ENCODE measurements at places on chromosomes 4 and X.
A peak's percentile ranks its signal among the peaks of the same experiment; 100 is the strongest.

DNA sequence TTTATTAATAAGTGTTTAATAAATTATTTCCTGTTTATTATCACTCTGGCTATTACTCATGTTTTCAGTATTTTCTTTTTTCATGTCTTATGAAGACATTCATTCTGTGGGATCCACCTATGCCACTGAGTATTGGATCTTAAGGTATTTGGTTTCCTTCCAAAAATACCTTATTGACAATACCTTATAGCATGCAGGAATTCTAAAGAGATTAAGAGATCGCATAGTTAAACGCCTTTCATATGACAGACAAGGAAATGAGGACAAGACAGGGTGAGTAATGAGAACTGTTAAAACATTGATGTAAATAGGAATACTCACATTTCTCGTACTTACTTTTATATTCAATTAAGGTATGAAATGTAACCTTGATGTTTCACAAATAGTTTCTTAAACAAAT is 38.2 kb upstream of the TMPRSS11B start:
- DNase-seq: no peak

DNA sequence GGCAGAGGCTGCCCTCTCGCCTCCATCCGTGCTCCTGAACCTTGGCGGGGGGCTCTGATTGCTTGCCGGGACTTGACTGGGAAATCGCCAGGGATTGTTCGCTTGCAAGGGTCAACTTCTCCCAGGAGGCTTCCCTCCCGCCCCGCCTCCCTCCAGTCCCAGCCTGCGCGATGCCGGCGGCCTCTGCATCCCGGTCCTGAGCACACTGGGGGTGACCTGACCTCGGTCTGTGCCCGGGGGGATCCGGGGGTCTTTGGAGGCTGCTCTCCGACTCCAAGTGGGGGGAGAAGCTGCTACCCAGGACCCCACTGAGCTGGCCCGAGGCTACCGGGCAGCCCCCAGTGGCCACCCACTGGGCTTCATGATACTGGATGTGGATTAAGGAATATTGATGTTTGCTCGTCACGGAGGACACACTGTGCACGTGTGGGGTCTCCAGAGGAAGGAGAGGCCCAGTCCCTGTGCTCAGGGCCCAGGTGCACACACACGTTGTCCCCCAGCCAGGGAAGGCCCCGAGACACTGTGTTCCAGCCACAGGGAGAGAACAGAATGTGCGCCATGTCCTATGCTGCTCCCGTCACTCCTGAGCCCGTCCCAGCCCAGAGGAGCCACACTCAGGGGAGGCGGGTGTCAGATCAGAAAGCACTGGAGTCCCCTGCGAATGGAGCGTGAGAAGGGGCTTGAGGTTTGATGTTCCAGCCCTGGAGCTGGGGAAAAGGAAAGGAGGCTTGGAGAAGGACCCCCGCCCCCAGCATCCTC is 55.9 kb upstream of the NKX1-1 start:
- no peak for DNase-seq

GRCh38 chr4:12231098-12231497 is 802.4 kb upstream of the HS3ST1 start:
- no peak for DNase-seq

- no peak for DNase-seq
Measured at GRCh38 chrX:14832586-14832985, 40.3 kb downstream of the FANCB start.

- no peak for DNase-seq
Measured at GRCh38 chr4:163958751-163959150, 464.3 kb downstream of the TMA16 start.

DNA sequence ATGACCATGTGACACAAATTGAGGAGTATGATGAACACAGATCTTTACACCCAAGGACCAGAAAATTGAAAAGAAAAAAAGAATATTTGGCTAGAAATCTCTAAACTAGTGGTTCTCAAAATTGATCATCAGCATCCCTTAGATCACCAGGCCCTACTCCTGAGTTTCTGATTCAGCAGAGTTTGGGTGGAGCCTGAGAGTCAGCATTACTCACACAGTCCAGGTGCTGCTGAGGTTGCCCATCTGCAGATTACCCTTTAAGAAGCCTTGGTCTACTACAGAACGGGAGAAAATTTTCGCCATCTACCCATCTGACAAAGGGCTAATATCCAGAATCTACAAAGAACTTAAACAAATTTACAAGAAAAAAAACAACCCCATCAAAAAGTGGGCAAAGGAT is 182.8 kb downstream of the MOSPD2 start:
- DNase-seq: no peak

- no peak for DNase-seq
Measured at GRCh38 chr4:69485130-69485529, 10.6 kb downstream of the UGT2B4 start.

DNA sequence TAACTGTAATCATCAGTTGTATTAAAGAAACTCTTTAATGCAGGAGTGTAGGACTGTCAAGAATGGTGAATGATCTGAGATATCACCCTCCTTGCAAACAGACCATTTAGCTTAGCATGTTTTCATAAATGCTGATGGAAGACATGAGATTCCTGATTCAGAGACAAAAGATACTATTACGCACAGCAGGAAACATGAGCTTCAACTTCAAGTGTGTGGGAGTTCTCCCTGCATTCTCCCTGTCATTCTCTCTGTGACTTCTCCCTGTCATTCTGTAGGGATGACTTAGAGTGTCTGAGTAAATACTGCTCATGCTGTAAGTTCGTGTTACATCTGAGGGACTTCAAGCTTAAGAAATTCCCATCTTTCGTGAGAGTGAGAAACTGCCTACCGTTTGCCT is 866.0 kb upstream of the PRKX start:
- no peak for DNase-seq

GRCh38 chr4:92307181-92307580 is 3.4 kb downstream of the GRID2 start:
- DNase-seq: no peak

GRCh38 chr4:82380344-82380743 is 6.6 kb upstream of the HNRNPD start:
- DNase-seq: no peak

DNA sequence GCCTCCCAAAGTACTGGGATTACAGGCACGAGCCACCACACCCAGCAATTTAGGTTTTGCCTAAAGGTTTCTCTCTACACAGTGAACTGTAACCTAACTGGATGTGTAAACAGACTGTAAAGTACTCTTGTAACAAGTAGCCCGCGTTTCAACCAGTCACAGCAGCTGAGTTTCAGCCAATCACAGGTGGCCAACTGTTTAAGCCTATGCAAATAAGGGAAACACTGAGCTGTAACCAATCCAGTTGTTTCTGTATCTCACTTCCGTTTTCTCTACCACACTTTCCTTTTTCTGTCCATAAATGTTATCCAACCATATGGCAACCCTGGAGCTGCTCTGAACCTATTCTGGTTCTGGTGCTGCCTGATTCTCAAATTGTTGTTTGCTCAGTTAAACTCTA is 59.9 kb downstream of the DIPK2B start:
- DNase-seq: no peak

DNA sequence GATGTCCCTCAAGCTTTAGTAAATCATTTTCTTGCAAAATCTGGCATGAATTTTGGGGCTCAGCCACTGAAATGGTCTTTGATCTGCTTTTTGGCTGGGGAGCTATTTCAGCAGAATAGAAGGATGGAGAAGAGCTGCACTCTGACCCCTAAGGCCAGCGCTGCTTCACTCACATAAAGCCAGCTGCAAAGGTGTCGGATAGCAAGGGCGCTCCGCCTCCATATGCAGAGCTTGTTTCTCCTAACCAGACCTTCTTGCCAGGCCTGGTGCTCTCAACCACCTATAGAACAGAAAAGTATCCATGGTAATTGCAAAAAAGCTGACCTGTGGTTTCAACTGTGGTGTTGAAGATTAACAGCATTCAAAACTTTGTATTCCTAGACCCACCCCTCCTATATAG is 24.1 kb upstream of the COQ2 start:
- no peak for DNase-seq

- DNase-seq: no peak
Measured at GRCh38 chr4:104418286-104418685, 76.4 kb downstream of the CXXC4 start.

DNA sequence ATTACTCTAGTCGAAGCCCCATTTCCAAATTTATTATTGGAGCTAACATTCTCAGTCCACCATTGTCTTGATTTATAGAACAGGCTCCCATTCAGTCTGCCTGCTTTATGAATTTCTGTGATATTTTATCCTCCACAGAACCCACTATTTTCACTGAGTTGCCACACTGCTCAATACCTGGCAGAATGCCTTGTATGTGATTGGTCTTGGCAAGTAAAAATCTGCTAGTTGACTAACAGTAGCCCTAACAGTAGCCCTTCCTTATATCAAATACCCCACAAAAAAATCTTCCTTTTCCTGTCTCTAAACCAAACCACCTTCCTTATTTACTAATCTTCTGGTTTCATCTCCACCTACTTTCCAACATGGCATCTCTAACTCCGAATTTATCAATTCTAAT is 82.6 kb downstream of the CHM start:
- no peak for DNase-seq

DNA sequence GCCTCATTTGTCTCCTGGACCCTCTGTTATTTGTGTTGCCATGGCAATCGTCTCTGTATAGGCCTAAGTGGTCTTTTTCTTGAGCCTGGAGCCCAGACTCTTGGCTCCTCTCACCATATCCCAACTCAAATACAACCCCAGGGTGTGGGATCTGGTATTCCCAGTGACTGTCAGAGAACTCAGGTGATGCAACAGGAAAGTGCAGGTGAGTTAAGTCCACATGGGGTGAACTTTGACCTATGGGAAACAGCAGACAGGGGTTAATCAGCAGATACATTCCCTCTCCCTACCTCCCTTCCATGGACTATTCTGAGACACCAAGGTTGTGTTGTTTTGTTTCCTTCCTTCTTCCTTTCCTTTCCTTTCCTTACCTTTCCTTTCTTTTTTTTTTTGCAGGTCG is 130.9 kb upstream of the RPS6KA3 start:
- DNase-seq: no peak

DNA sequence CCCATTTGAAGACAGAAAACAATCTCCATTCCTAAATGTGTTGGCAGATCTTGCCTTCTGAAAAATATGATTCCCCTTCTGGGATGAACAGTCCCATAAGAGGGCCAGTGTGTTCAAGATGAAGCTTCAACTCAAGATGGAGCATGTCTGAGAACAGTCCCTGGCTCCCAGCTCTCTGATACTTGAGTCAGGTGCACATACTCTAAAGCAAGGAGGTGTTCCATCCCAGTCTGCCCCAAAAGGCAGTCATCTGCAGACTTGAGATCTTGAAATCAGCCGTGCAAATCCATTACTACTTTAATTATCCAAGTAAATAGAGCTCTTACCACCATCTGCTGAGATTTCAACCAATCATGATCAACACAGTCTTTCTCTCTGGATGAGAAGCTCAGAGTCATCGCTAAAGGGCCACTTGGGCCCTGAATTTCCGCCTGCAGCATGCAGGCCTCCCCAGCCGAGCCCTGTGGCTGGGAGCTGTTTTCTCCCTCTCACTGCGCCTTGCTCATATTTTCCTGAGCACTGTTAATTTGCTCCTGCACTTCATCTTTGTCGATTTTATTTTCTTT is 22.2 kb downstream of the CCDC149 start:
- no peak for DNase-seq

GRCh38 chr4:40335525-40335894 is 377 bp downstream of the CHRNA9 start:
- DNase-seq: no peak

- DNase-seq: no peak
Measured at GRCh38 chrX:71302461-71303213, 1.1 kb downstream of the ITGB1BP2 start.

- DNase-seq: no peak
Measured at GRCh38 chrX:121987163-121987562, 939.8 kb downstream of the GLUD2 start.

- no peak for DNase-seq
Measured at GRCh38 chr4:185235843-185236503, 26.6 kb downstream of the SNX25 start.

DNA sequence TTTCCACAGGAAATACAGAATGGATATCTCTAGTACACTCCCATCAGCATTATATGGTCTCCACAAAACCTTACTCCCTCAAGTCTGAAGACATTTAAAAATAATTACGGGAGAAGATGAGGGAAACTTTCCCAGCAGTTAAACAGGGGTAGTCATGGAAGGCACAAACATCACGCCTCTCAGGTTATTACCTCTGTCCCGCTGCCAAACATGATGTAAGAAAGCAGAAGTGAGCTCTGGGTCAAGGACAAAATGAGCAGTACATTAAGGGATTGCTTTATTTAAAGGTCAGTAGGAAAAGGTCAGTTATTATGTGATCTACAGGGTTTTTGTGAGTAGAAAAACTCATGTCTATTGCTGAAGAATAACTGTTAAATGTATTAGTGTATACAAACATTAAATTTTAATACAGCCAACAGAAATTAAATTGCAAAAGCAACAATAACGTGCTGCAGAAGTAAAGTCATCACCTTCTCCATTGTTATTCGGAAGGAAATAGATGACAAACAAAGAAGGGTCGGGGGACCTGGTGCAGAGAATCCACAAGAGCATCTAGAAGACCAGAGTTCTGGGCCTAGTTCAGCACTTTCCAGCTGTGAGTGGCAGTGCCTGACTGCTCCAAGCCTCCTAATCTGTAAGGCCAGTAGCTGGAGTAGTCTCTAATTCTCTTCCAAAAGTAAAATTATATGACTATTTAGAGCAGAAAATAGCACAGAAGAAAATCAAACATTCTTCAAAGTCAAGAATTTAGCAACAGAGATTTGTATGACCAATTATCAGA is 171.2 kb downstream of the PPP3CA start:
- DNase-seq: no peak

DNA sequence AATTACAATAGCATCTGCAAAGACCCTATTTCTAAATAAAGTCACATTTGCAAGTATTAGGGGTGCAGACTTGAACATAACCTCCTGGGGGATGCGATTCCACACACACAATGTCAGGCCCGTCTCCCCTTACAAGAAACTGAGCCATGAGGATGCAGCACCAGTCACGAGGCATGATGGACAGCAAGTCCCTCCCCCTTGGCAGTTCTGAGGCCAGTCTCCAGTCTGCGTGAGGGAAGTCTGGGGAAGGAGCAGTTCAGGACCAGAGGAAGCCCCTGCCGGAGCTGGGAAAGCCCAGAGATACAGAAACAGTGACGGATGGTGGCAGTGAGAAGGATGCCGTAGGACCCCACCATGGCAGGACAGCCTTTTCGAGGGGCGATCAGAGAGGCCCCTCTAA is 9.4 kb downstream of the FAM53A start:
- no peak for DNase-seq

- DNase-seq: peak; percentile 5
Measured at GRCh38 chr4:67512501-67512900, 32.8 kb downstream of the CENPC start.

GRCh38 chr4:139922406-139923024 is 231.5 kb downstream of the MAML3 start:
- DNase-seq: no peak

DNA sequence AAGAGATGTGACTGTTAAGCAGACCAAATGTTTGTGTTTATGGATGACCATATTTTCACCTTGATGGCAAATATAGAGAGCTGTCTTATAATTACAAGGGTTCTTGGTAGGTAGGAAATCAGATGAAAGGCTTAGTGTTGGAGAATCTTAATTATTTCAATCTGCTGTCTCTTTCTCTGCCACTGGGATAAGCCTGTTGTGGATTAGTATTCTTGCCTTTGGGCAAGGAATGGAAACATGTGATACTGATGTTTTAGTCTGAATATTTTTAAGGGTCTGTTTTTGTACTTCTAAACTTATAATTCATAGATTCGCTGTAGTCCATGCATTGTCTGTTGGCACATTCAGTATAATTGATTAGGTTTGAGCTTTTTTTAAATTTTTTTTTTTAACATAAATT is 23.7 kb upstream of the NUDT6 start:
- no peak for DNase-seq

- no peak for DNase-seq
Measured at GRCh38 chrX:104173841-104174240, 7.6 kb downstream of the FAM199X start.

Data from hematopoietic multipotent progenitor cell (in vitro differentiated cells).